ENCODE measurements at places on chromosomes 1 and 21. TPM values are rescaled to one million over a fixed set of nuclear protein-coding genes. Genes with fewer than 3 reads are reported as not detected.

- H3K4me1 ChIP-seq = no peaks in the 10 kb centered on the region
- no peak overlapping the region for H3K27ac ChIP-seq
- H3K4me3 ChIP-seq = no peak overlapping the region
- no peak for DNase-seq
Measured at GRCh38 chr1:93578911-93579825, 102.5 kb downstream of the BCAR3 start.

- H3K27me3 ChIP-seq = no peaks in the 10 kb centered on the region
- no peak overlapping the region for H3K27ac ChIP-seq
- DNase-seq = no peak
- peaks cover 2% of the 10 kb centered on the region for H3K36me3 ChIP-seq
- H3K4me3 ChIP-seq = no peak overlapping the region
Measured at GRCh38 chr1:91647061-91647460, 146.4 kb downstream of the CDC7 start.

Gene SLC30A7
- 26.6 TPM for total RNA-seq

GRCh38 chr1:52393174-52393573 lies 11.0 kb downstream of the ORC1 start:
- no peak overlapping the region for H3K4me3 ChIP-seq
- H3K4me1 ChIP-seq = no peaks in the 10 kb centered on the region
- H3K27me3 ChIP-seq = no peaks in the 10 kb centered on the region
- peaks cover 90% of the 10 kb centered on the region for H3K36me3 ChIP-seq
- DNase-seq = no peak
- no peak overlapping the region for H3K27ac ChIP-seq

DNA sequence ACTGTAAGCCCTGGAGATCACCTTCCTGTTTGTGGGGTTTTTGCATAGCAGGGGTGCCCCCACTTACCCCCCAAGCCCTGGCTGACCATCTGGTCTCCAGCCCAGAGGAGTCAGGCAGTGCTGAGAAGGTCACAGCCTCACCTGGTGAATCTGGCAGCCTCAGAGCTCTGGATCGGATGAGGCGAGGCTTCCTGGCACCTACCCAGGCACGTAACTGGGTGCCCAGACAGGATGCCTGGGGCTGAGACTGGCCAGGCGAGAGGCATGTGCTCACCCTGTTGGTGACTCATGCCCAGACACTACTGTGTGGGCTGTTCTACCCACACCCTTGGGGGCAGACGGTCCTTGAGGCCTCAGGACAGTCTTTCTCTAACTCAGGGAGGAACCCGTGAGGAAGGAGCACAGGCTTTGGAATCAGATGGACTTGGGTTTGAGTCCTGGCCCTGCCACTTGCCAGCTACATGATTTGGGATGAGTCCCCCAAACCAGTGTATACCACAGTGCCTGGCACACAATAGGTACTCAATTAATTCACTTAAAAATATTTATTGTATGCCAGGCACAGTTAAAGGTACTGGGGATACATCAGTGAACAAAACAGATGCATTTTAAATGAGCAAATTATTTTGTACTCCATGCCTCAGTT lies 15.1 kb upstream of the PADI3 start:
- H3K27ac ChIP-seq = no peak overlapping the region
- H3K4me1 ChIP-seq = no peaks in the 10 kb centered on the region
- no peaks in the 10 kb centered on the region for H3K27me3 ChIP-seq

Gene RNU1-1
- total RNA-seq = 1,874 TPM

DNA sequence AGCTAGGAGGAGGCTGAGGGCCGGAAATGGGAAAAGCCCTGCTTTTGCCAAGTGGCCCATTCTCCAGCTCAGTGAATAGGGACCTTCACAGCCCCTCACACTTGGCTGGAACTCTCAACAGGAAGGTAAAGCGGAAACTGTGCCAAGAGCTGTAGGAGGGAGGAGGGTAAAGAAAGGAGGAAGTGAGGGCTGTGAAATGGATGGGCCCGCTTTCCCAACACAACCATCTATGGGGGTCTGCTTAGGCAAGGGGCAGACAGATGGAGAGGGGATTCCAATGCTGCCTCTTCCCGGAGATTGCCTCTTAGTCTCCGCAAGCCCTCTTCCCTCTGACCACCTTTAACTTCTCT lies 5.2 kb downstream of the INKA2 start:
- H3K27me3 ChIP-seq = no peaks in the 10 kb centered on the region
- H3K4me1 ChIP-seq = peaks cover 20% of the 10 kb centered on the region
- no peaks in the 10 kb centered on the region for H3K36me3 ChIP-seq
- H3K4me3 ChIP-seq = no peak overlapping the region

GRCh38 chr1:39268112-39268581 lies 63.7 kb downstream of the MACF1 start:
- no peaks in the 10 kb centered on the region for H3K36me3 ChIP-seq
- peak; percentile 41 for DNase-seq
- peaks cover 7% of the 10 kb centered on the region for H3K4me1 ChIP-seq

DNA sequence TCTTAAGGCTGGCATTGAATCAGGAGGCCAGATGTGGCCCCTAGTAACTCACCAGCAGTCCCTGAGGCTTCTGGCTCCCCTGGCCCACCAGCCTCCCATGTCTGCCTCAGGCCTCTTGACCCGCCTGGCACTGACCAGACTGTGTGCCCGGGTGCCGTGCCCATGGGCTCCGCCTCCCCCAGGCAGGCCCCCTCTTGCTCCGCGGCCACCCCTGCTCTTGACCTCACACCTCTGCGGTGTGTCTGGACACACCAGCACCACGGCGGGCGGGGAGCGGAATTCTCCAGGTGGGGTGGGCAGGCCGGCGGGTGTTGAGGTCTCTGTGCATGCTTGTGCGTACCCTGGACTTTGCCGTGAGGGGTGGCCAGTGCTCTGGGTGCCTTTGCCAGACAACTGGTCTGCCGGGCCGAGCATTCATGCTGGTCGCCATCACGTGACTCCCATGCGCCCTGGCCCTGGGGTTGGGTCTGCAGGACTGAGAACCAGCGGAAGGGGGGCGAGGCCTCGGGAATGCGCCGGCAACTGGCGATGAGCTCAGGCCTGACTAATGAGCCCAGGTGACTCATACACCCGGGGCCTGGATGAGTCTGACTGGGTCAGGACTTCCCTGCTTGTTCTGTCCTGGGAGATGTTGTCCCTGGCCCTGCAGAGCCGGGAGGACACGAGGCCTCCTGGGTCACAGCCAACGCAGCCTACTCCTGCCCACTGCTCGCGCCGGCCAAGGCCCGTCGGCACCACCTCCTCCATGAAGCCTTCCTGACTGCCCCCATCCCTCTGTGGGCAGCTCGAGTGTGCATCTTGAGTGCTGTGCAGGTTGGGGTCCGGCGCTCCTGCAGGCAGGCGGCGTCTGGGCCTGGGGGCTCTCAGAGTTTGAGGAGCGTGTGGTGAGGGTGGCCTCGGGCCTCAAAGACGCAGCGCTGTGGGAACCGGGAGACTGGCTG lies 22.6 kb downstream of the COL18A1 start:
- H3K27me3 ChIP-seq = no peaks in the 10 kb centered on the region
- H3K4me1 ChIP-seq = no peaks in the 10 kb centered on the region
- H3K27ac ChIP-seq = no peak overlapping the region
- peak; percentile 91 for DNase-seq
- H3K36me3 ChIP-seq = peaks cover 2% of the 10 kb centered on the region

Gene TEKT2
- total RNA-seq = 0.20 TPM

- no peaks in the 10 kb centered on the region for H3K4me1 ChIP-seq
- DNase-seq = no peak
- no peak overlapping the region for H3K27ac ChIP-seq
- no peaks in the 10 kb centered on the region for H3K36me3 ChIP-seq
- H3K4me3 ChIP-seq = no peak overlapping the region
- no peaks in the 10 kb centered on the region for H3K27me3 ChIP-seq
Measured at GRCh38 chr1:94982398-94982797, 55.5 kb upstream of the CNN3 start.

- H3K27me3 ChIP-seq = no peaks in the 10 kb centered on the region
- no peak overlapping the region for H3K4me3 ChIP-seq
- H3K27ac ChIP-seq = no peak overlapping the region
- no peaks in the 10 kb centered on the region for H3K36me3 ChIP-seq
- no peak for DNase-seq
Measured at GRCh38 chr1:230808281-230808872, 59.9 kb downstream of the C1orf198 start.

DNA sequence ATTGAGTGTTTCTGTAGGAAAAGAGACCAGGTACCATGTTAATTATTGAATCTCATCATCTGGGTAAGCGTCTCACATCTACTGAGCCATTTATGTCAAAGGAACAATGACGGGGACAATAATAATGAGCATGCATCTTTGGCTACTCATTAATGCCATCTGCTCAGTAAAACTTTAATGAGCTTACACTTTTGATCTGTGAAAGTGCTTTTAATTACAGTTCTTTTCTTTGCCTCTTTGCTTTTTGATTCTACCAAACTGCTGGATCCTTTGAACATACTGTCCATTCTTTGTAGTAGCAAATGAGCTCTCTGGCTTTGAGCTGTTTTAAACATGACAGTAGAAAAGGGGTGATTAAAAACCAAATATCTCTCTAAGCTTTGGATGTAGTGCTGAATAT lies 181.2 kb upstream of the IVNS1ABP start:
- H3K4me1 ChIP-seq = no peaks in the 10 kb centered on the region
- H3K4me3 ChIP-seq = no peak overlapping the region
- DNase-seq = no peak
- no peak overlapping the region for H3K27ac ChIP-seq
- H3K36me3 ChIP-seq = no peaks in the 10 kb centered on the region

Gene CCDC27
- total RNA-seq = not detected

DNA sequence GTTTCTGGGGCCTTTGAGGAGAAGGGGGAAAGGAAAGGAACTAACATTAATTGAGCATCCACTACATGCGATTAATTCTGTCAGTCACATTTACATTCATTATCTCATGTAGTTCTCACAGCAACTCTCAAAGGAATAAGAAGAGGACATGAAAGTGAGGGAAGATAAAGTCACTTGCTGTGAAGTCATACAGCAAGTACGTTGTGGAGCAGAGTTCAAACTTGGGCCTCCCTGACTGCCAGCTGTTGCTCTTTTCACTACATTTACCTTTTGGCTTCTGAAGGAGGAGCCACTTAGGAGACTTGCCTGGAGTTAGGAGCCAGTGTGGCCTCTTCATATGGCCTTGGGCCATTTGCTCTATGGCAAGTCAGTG lies 6.2 kb downstream of the ZNF691 start:
- H3K4me1 ChIP-seq = peaks cover 2% of the 10 kb centered on the region
- no peak overlapping the region for H3K4me3 ChIP-seq
- no peaks in the 10 kb centered on the region for H3K27me3 ChIP-seq
- H3K36me3 ChIP-seq = peaks cover 44% of the 10 kb centered on the region
- H3K27ac ChIP-seq = no peak overlapping the region
- DNase-seq = no peak
